ENCODE measurements at places on chromosomes 13 and 19.

DNA sequence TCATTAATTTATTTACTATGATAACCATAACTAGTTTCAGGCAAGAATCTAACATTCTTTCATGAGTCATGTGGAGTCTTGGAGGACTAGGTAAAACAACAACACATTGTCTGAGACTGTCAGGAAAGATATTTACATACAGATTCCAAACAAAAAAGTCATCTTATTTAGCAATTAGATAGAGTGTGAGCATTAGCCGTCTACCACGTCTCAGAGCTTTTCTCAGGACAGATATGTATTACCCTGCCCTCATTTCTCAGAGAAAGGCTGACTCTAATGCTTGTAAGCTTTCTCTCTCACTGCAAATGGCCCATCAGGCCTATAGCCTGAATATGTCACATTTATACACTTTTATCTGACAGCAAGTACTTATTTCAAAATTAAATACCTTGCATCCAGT lies 312.1 kb upstream of the PCDH20 start:
- DNase-seq = no peak

DNA sequence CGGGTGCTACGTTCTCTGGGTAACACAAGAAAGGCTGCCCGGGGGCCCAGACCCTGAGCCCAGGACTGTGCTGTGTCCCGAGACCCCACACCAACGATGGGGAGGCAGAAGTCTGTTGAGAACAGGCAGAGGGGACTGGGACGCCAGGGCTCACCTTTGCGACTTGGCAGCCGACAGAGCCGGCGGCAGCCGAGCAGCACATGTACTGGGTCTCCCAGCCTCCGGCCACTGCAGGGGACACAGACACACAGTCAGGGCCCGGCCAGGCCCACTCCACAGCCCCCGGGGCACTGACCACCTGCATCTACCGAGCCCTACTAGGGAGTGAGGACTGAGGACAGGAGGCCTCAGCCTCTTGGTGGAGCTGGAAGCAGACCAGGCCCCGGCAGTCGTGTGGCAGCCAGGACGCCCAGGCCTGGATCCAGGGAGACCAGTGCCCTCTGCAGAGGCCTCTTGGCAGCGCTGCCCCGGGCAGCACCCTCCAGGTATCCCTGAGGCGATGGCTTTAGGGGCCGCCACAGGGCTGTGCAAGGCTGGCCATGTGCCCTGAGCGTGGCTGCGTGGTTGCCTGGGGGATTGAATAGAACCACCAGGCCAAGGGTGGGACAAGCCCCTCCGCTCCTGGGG lies 5.6 kb upstream of the ATP8B3 start:
- DNase-seq = no peak

GRCh38 chr19:33720691-33721682 lies 75.7 kb upstream of the KCTD15 start:
- DNase-seq = no peak

DNA sequence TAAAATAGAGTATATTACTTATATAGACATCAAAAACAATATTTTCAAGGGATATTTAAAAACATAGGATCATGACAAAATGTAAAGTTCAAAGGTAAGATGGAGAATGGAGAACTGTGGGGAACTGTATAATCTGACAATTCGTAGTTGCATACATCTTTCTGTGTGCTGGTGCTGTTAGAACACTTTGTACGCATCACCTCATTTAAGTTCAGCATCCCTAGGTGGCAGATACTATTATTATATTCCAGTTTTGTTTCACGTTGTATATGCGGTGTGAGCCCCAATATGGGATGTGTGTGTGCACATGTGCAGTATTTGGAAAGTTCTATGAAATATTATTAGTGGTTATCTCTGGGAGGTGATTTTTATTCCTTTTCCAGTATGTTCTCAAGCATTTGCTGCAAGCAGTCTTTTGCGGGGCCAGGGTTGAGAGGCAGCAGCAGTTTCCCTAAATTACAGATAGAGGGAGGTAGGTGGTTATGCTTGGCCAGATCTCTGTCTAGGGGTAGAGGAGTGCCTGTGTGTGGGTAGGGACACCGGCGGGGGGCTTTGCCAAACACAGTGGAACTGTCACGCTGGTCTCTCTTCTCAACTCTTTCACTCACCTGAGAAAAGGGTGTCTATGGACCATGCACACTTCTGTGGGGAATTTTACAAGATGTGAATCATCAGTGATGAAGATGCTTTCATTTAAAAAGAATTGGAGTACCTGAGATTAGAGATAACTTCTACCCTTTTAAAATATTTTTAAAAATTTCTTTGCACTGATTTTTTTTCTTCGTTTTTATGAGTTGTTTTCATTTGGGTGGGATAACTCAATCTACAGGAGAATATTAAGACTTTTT lies 55.6 kb upstream of the ALOX5AP start:
- DNase-seq = no peak

GRCh38 chr13:73754241-73754640 lies 380.0 kb downstream of the KLF12 start:
- no peak for DNase-seq

GRCh38 chr19:49461656-49462055 lies 8.6 kb downstream of the ALDH16A1 start:
- no peak for DNase-seq

DNA sequence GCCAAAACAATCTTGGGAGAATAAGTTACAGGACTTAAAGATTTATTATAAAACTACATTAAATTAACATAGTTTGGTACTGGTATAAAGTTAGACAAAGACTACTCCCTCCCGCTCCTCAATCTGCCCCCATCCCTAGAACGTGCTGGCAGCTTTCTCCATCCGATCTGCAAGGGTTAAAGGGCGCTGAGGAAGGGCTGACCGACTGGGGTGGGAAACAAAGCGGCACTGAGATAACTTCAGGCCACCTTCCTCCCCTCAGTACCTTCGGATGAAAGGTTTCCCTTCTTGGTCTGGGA lies 790 bp upstream of the SUGT1 start:
- no peak for DNase-seq

DNA sequence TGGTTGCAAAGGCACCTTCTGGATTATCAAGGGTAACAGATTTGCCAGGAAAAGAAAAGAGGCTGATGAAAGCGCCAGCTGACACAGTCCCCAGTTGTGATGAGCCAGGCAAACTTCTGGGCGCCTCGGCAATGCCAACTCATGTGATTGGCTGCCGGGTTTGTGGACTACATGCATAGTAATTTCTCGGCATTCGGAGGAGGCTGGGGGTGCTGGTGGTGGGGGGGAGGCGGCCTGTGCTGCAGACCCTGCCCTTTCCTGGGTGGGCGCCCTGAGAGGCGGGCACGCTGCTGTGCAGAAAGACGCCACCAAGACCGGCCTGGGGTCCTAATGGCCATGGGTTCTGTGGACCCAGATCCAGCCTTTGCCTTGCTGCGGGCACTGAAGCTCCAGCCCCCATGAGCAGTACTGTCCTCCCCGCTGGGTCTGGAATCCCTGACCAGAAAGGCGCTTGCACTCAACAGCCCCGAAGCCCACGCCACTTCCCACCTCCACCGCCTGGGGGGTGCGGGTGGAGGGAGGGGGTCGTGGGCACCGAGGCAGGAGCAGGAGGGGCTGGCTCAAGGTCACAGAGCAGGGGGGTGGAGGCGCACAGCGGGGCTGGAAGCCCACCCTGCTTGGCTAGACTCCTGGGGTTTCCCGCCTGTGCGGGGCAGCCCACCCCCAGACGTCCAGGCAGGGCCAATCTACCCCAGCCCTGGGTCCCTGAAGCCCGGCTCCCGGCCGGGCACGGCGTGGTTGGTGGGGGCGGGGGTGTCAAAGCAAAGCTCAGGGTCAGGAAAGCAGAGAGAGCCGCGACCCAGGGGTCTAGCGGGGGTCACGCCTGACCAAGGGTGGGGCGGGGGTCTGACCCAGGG lies 1.0 kb downstream of the DIRAS1 start:
- DNase-seq = no peak

- DNase-seq = no peak
These were observed 143.6 kb upstream of the SLITRK1 start for GRCh38 chr13:84025824-84026223.

DNA sequence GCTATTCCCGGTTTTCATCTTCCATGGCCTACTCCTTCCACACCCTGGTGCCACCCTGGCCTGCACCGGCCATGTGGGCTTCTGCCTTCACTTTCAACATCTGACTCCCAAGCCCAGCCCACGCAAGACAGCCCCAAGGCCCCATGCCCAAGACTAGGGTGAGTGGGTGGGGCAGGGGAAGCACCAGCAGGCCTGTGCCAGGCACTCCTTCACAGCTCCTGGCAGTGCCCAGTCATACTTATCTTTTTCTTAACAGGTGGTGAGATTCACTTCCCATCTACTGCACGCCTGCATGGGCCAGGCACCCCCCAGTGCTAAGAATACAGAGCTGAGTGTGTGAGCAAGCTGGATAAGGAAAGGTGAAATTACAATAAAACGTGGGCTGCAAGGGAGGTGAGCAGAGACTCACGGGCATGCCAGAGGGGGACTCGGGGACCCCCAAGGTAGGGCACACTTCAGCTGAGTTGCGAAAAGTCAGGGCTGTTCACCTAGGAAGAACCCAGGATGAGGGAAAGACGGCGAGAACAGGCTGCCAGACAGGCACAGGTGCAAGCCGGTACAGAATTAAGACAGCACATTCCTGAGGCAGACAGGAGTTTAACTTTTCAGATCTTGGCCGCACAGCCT lies 55.7 kb downstream of the COL4A1 start:
- DNase-seq = no peak

GRCh38 chr13:106105153-106105552 lies 430.3 kb downstream of the EFNB2 start:
- DNase-seq = no peak

DNA sequence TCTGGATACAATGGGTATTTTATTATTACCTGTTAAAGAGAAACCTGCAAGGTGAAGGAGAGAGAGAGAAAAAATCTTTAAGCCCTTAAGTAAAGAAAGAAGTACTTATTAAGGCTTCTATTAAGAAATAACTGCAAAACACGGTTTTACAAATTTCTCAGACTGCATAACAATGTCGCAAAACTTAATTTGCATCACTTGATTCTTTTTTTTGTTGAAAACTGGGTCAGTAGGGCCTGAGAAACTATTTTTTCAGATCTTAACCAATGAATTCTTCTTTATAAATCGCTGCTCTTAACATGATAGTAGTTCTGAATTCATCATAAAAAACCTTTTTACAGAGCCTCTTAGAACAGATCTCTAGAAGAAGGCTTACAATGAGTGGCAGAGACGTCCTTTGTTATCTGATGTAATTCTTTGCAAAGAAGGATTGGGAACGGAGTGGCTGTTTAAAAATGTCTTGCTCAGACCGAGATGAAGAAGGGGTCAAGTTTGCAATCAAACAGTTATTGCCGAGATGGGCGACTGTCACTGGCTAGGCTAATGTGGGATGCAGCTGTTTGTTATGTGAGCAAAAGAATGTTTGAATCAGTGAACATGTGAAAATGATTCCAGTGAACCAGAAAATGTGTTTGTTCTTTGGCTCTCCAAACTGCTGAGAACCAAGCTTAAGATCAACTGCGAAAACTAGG lies 76.3 kb downstream of the ZNF536 start:
- no peak for DNase-seq

DNA sequence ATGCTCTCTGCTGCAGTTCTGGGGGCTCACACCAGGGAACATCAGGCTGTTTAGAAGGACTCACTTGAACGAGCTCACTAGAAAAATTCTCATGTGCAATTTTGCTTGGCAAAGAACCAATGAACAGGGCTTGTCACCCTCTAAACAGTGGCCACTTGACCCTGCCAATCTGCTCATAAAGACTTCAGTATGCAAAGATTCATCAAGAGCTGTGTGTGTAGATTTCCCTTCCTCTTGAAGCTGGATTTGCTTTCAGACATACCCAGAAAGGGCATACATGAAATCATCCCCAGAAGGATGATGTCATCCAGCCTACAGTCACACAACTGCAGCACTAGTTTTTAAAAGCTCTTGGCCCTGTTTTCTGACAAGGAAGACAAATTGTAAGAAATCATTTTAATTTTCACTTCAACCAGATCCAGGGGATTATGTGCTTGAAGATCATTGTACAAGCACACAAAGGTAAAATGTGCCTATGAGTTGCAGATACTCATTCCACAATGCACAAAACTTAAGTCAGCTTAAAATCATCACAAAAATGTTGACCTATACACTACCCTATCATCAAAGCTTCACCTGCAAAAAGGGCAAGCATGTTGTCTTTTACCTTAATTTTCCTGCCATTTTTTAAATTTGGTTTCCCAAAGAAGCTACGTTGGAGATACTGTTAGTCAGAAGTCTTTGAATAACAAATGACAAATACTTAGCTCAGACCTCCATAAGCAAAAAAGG lies 5.2 kb upstream of the STK24 start:
- no peak for DNase-seq

DNA sequence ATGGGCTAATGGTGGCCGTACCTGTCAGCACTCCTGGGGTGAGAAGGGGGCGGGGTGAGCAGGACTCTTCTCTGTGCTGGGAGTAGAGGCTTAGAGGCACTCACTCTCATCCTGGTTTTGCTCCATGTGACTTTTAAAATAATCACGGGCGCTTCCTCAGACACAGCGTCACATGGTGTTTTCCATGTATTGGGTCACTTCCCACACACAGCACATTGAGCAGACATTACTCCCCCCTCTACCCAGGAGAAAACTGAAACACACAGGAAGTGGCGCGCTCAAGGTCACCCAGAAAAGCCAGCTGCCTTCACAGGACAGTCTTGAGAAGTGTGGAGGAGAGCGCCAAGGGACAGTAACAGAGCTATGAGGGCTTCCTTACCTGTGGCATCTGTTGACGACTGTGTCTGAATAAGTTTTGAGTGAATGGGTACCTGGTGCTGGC lies 23.2 kb downstream of the SPATA13 start:
- no peak for DNase-seq

DNA sequence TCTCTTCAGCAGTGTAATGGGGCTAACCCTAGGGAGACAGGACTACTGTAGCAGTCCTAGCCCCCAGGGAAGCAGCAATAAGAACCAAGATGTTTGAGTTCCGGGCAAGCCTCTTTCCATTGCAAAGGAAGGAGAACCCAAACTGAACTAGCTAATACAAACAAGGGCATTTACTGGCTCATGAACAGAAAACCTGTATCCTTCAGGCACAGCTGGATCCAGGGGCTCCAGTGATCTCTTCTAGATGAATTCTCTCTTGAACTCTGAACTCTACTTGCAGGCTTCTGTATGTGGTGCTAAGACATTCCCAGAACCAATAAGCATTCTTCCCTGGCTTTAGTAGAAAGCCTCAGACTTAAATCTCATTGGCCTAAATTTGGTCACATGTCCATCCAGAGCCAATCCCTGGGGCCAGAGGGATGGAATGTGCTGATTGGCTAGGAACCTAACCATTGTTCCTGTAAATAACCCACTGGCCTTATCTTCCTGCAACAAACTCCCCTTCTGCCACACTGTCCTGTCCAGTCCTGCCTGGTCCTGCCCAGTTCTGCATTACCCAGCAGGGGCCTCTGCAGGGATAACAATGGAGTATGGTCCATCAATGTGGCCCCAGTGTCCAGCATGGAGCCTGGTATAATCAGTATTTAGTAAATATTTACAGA lies 3.9 kb upstream of the PODNL1 start:
- DNase-seq = no peak

- no peak for DNase-seq
These were observed 31.2 kb downstream of the KEAP1 start for GRCh38 chr19:10471909-10472308.

- no peak for DNase-seq
These were observed 10.8 kb downstream of the CRYL1 start for GRCh38 chr13:20514866-20515265.

GRCh38 chr19:2345794-2346663 lies 14.0 kb upstream of the TMPRSS9 start:
- DNase-seq = no peak

- no peak for DNase-seq
These were observed 7.6 kb downstream of the SIGLEC11 start for GRCh38 chr19:49953416-49953815.

- no peak for DNase-seq
These were observed 219.1 kb downstream of the LMO7 start for GRCh38 chr13:75855216-75855615.

- DNase-seq = peak; percentile 72
These were observed 3.0 kb downstream of the PRKD2 start for GRCh38 chr19:46713781-46714443.

Data from GM19239 (cell line).